Activated B cell treated with CpG ODN at 0.5 μM for 24 hours (primary cell): ENCODE measurements at places on chromosomes 13 and 19. TPM values are rescaled to one million over a fixed set of nuclear protein-coding genes. Genes with fewer than 3 reads are reported as not detected.
A peak's percentile ranks its signal among the peaks of the same experiment; 100 is the strongest.

DNA sequence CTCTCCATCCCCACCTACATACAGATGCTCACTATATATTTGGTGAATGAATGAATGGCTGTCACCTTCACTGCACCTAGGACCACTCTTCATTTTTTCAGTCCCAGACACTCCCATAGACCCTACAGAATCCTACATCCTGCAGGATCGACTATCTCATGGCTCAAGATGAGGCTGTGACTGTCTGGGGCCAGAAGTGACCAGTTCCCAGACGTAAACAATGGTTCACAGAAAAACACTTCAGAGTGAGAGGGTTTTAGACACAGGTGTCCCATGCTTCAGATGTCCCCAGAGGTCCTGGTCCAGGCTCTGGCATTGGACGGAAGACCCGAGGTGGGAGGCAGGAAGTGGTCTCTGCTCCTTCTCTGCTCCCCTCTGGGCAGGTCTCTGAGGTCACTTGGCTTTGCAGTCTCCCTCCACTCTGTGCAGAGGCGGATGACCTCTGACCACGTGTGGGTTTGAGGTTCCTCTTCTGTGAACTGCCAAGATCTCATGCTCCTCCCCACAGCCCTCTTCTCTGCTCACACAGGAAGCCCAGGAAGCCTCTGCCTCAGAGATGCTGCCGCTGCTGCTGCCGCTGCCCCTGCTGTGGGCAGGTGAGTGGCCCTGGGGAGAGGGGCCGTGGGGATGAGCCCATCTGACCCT lies 24.9 kb downstream of the SIGLEC7 start:
- H3K36me3 ChIP-seq = no peaks in the 10 kb centered on the region
- H3K27me3 ChIP-seq = peaks cover 25% of the 10 kb centered on the region
- H3K4me3 ChIP-seq = no peak overlapping the region
- no peak overlapping the region for H3K27ac ChIP-seq
- no peak for DNase-seq

DNA sequence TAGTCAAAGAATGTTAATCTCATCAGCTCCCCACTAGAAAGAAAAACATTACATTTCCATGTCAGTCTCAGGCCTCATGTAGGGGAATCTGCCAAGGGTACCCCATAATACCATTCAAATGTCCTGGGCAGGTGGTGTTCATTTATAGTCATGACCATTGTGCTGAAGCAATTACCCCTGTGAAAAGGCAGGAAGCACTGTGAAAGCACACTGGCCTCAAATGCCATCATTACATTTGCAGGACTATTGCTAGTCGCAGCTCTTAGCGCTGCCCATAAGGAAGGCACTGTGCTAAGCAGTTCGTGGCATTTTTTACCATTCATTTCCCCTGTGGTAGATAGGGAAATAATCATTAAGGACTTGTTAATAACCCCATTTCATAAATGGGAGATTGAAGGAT lies 109.0 kb downstream of the LHFPL6 start:
- no peaks in the 10 kb centered on the region for H3K27me3 ChIP-seq
- DNase-seq = no peak
- no peaks in the 10 kb centered on the region for H3K4me1 ChIP-seq
- H3K27ac ChIP-seq = no peak overlapping the region

The ADM5 gene
- 6.8 and 9.5 TPM in 2 replicates for total RNA-seq

DNA sequence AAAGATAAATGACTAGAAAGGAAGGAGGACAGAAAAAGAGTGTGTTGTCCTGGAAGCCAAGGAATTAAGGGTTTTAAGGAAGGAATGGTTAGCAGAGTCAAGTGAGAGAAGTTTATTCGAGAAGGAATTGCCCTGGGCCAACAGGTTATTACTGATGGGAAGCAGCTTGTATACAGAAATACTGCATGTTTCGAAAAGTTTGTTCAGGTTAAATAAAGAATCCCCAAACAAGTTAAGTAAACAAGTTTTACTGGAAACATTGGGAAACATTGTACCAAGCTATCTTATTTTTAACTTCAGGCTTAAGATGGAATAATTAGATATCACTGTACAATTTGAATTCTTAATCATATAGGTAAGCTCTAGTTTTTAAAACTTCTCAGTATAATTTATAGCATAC lies 28.2 kb upstream of the FBXL3 start:
- H3K4me3 ChIP-seq = no peak overlapping the region
- peaks cover 80% of the 10 kb centered on the region for H3K36me3 ChIP-seq
- no peaks in the 10 kb centered on the region for H3K27me3 ChIP-seq
- DNase-seq = no peak
- H3K27ac ChIP-seq = no peak overlapping the region

DNA sequence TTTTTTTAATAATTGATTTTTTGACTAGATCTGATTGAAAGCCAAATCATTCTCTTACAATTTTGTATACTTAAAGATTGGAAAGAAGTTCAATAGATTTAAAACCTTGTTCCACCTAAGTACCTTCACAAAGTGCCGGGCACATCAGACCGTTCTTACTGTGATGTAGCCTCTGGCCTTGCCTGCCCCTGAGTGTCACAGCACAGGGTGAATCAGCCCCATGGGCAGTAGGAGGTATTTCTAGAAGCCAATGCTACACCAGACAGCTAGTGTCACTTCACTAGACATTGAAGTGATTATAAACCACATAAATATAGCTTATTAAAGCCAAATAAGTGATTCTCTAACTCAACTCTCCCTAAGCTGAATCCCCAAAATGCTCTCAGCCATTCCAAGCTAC lies 131.3 kb downstream of the LACC1 start:
- no peaks in the 10 kb centered on the region for H3K36me3 ChIP-seq
- H3K4me1 ChIP-seq = no peaks in the 10 kb centered on the region
- H3K27me3 ChIP-seq = no peaks in the 10 kb centered on the region
- H3K4me3 ChIP-seq = no peak overlapping the region

DNA sequence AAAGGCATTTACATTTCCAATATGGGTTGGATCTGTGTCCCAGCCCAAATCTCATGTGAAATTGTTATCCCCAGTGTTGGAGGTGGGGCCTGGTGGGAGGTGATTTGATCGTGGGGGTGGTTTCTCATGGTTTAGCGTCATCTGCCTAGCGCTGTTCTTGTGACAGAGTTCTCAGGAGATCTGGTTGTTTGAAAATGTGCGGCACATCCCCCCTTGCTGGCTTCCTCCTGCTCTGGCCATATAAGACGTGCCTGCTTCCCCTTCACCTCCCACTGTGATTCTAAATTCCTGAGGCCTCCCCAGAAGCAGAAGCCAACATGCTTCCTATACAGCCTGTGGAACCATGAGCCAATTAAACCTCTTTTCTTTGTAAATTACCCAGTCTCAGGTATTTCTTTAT lies 126.2 kb upstream of the FNDC3A start:
- peaks cover 18% of the 10 kb centered on the region for H3K27me3 ChIP-seq
- no peak for DNase-seq
- H3K27ac ChIP-seq = no peak overlapping the region
- H3K4me1 ChIP-seq = peaks cover 5% of the 10 kb centered on the region
- no peaks in the 10 kb centered on the region for H3K36me3 ChIP-seq
- no peak overlapping the region for H3K4me3 ChIP-seq

DNA sequence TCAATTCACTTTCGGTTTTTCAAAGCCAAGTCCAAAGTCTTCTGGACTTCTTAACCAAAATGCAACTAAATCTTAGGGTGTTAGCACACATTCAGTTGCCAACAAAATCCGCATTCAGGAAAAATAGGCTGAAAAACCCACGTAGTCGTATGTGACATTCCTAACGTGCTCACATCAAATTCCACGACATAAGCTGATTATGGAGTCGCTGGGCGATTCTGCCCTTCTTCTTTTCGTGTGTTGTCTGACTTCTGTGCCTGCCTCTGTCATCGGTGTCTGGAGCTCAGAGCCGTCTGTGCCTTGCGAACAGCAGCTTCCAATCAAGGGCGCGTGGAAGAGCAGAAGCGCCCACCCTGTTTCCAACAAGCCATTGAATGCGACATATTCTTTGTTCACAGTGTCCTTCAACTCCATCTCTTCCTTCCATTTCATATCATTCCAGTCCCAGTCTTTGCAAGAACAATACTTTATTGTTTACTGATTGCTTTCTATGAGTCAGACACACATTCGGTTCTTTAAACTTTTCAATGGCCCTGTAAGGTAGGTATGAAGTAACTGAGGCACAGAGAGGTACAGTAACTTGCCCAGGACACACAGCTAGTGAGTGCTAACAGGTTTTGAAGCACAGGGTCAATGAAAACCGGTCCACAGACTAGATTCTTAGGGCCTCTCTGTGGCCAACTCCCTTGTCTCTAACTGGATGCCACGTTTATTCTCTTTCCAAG lies 8.2 kb upstream of the ZNF507 start:
- no peaks in the 10 kb centered on the region for H3K36me3 ChIP-seq
- no peaks in the 10 kb centered on the region for H3K27me3 ChIP-seq
- DNase-seq = no peak
- H3K27ac ChIP-seq = no peak overlapping the region
- no peaks in the 10 kb centered on the region for H3K4me1 ChIP-seq

- H3K27ac ChIP-seq = no peak overlapping the region
- no peak overlapping the region for H3K4me3 ChIP-seq
- H3K4me1 ChIP-seq = peaks cover 20% of the 10 kb centered on the region
Observed at GRCh38 chr19:48120505-48120904, 9.9 kb upstream of the PLA2G4C start.

GRCh38 chr13:80141123-80141849 lies 199.6 kb downstream of the SPRY2 start:
- DNase-seq = no peak
- H3K27ac ChIP-seq = no peak overlapping the region
- no peaks in the 10 kb centered on the region for H3K4me1 ChIP-seq
- H3K4me3 ChIP-seq = no peak overlapping the region

DNA sequence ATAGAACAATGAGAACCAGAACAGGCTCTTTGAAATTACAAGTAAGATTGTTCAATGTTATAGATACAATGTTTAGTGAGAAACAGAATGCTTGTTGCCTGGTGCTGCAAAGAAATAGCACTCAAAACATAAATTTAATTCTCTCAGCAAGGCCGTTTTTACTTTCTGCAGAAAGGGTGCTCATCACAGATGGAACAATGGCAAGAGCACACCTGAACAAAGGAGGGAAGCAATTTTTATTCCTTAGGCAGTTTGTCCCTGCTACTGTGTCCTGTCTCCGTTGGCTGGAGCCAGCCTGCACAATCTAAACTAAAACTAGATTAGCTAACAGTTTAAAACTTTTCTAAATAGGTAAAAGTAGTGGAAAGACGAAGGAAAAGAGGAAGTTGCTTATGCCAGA lies 10.4 kb upstream of the ZNF8 start:
- DNase-seq = no peak
- no peaks in the 10 kb centered on the region for H3K4me1 ChIP-seq
- H3K36me3 ChIP-seq = peaks cover 48% of the 10 kb centered on the region
- H3K27me3 ChIP-seq = no peaks in the 10 kb centered on the region

- peaks cover 54% of the 10 kb centered on the region for H3K4me1 ChIP-seq
- no peaks in the 10 kb centered on the region for H3K27me3 ChIP-seq
- peak overlapping the region; percentile 6 for H3K4me3 ChIP-seq
Observed at GRCh38 chr19:51342631-51343569, 961 bp upstream of the VSIG10L start.

GRCh38 chr19:56309511-56310185 lies 5.0 kb downstream of the ZSCAN5A start:
- H3K27me3 ChIP-seq = no peaks in the 10 kb centered on the region
- peak; percentile 44 for DNase-seq
- peaks cover 10% of the 10 kb centered on the region for H3K4me1 ChIP-seq
- H3K4me3 ChIP-seq = no peak overlapping the region
- no peak overlapping the region for H3K27ac ChIP-seq
- H3K36me3 ChIP-seq = peaks cover 38% of the 10 kb centered on the region

DNA sequence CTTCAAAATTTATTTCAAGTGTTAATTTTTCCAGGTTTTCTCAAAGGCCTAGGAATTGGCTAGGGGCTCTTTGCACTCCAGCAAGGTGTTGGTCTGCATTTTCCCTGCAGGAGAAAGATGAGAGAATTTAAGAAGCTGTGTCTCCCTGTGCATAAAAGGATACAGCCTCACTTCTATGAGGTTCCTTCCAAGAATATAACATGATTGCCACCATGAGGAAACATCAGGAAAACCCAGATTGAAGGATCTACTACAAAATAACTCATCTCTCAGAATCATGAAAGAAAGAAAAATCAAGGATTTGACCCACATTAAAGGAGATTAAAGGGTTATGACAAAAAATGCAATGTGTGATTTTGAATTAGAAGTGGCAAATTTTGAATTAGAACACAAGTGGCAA lies 69.9 kb downstream of the RUBCNL start:
- H3K4me3 ChIP-seq = no peak overlapping the region
- no peak overlapping the region for H3K27ac ChIP-seq
- peaks cover 18% of the 10 kb centered on the region for H3K4me1 ChIP-seq
- H3K27me3 ChIP-seq = no peaks in the 10 kb centered on the region
- H3K36me3 ChIP-seq = no peaks in the 10 kb centered on the region

DNA sequence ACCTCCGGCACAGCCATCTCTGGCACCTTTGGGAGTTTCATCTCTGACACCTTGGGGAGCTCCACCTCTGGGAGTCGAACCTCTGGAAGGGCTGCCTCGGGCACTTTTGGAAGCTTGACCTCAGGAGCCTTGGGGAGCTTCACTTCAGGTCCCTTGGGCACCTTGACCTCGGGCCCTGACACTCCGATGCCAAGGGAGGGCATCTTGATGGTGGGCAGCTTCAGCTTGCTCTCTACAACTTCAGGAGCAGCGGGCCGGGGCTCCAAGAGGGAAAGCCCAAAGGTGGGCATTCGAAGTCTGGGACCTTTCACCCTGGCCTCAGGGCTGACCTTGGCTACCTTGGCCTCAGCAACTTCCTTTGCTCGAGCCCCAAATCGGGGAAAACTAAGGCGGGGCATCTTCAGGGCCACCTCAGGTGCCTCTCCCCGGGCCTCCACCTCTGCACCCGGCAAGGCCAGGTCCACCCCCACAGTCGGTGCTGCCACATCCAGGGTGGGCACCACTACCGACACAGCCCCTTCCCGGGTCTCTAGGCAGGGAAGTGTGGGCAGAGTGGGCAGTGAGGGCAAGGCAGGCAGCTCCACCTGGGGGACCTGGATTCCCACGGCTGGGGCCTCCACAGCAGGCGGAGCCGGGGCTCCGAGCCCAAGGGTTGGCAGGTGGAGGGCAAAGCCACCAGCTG lies 7.0 kb upstream of the HIPK4 start:
- H3K36me3 ChIP-seq = no peaks in the 10 kb centered on the region
- H3K4me3 ChIP-seq = no peak overlapping the region
- DNase-seq = no peak
- H3K27me3 ChIP-seq = peaks cover 7% of the 10 kb centered on the region
- no peak overlapping the region for H3K27ac ChIP-seq

- H3K4me3 ChIP-seq = no peak overlapping the region
- no peak overlapping the region for H3K27ac ChIP-seq
- no peak for DNase-seq
- H3K27me3 ChIP-seq = no peaks in the 10 kb centered on the region
- peaks cover 34% of the 10 kb centered on the region for H3K4me1 ChIP-seq
Observed at GRCh38 chr19:19526581-19527370, 1.9 kb upstream of the YJEFN3 start.
